ENCODE measurements at places on chromosomes 2 and 18.
A peak's percentile ranks its signal among the peaks of the same experiment; 100 is the strongest.

DNA sequence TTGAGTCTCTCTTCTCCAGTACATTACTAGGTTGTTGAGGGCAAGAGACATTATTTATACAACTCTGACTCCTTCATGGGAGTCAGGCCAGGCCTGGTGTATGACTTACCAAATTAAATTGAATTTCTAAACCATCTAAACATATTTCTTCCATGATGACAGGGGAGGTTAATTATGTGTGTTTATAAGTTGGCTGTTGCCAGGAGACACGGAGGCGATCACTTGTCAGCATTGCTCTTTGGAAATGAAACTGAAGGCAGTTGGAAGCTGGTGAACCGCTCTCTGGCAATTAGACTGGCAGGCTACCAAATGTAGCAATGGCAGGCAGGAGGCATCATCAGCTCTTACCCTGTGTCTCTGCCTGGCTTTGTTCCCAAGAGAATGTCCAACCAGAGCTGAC is 241.4 kb downstream of the KCNS3 start:
- DNase-seq, result no peak

- no peak for DNase-seq
These were observed 28.6 kb upstream of the IHH start for GRCh38 chr2:219089330-219089729.

DNA sequence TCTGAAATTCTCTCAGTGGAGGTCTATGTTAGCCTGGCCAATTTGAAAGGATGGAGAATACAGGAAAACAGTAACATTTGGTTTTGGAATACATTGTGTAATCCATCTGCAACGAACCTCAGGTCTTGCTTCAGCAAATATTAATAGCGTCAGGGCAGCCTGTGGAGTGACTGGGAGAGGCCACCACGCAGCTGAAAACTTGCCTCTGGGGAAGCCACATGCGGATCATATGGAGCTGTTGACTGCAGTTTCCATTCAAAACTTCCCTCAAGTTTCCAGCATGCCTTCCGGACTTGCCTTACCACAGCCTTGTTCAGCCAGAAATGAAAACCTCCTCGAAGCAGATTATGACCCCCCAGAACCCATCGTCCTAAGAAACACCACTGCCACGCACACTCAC is 25.7 kb downstream of the BCL11A start:
- DNase-seq, result no peak

- no peak for DNase-seq
These were observed 42.9 kb downstream of the DYSF start for GRCh38 chr2:71496156-71496770.

GRCh38 chr2:15780912-15781574 is 159.3 kb upstream of the MYCN start:
- no peak for DNase-seq

- DNase-seq, result no peak
These were observed 612.7 kb upstream of the GCFC2 start for GRCh38 chr2:76323381-76323780.

DNA sequence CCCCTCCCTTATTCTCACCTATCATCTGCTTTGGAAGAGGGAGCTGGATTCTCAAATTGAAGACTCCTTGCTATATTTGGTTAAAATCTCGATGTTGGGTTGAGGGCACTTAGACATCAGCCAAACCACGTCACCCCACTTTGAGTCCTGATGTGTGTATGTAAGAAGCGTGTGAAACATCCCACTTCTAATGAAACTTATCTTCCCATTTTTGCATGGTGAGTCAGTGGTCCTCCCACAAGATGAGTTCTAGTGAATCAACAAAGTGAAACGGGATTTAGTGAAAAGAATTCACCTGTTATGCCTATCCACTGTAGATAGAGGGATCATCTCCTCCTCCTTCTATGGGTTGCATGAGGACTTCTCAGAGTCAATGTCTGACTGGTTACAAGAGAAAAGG is 51.4 kb upstream of the SPRED2 start:
- no peak for DNase-seq

- no peak for DNase-seq
These were observed 28.0 kb downstream of the PCARE start for GRCh38 chr2:29046321-29046720.

GRCh38 chr2:101486258-101486701 is 11.4 kb upstream of the RFX8 start:
- DNase-seq, result no peak

DNA sequence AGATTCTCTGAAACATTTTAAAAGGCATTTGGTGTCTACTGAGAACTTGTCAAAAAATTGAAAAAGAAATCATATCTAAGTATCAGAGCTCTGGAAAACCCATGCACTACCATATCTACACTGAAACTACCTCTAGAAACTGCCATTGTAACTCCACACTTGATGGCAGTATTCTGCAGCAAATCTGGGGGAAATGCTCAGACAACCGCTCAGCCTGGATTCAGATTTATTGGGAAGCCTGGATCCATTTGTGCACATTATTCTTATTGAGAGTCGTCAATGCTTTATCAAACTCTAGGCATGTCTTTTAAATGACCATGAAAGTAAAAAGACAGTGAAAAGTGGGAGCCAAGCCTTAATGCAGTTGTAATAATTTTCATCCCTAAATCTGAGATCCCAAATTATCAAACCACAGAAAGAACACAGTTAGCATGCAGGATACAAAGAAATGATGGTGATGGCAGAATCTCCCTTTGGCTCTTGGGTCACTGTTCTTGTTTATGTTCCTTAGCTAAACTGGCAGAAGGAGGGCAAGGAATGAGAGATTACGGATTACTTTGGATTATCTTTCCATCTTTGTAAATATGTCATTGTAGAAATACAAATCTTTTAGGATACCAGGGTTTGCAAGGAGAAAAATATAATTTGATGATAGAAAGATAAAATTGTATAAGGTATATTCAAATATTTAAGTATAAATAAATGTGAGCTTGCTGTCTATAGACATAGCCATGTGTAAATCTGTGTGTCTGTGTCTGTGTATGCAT is 512.1 kb upstream of the SYT4 start:
- DNase-seq, result peak; percentile 38

DNA sequence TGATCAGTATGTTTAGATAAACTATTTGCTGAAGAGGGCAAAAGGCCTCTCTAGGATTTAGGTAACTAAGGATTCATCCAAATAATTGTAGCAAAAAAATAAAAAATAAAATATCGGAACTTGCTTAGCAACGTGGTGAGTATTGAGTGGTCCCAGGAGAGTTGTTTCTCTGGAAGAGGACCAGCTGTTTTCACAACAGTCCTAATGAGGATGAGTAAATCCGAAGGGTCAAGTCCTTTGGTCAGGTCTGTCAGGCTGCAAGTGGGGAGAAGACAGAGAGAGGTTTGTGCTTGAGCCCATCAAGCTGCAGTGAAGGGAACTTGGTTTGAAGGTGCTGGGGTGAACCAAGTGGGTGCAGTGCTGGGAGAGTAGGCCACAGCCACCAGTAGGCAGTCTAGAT is 539.2 kb downstream of the SLC4A3 start:
- no peak for DNase-seq

DNA sequence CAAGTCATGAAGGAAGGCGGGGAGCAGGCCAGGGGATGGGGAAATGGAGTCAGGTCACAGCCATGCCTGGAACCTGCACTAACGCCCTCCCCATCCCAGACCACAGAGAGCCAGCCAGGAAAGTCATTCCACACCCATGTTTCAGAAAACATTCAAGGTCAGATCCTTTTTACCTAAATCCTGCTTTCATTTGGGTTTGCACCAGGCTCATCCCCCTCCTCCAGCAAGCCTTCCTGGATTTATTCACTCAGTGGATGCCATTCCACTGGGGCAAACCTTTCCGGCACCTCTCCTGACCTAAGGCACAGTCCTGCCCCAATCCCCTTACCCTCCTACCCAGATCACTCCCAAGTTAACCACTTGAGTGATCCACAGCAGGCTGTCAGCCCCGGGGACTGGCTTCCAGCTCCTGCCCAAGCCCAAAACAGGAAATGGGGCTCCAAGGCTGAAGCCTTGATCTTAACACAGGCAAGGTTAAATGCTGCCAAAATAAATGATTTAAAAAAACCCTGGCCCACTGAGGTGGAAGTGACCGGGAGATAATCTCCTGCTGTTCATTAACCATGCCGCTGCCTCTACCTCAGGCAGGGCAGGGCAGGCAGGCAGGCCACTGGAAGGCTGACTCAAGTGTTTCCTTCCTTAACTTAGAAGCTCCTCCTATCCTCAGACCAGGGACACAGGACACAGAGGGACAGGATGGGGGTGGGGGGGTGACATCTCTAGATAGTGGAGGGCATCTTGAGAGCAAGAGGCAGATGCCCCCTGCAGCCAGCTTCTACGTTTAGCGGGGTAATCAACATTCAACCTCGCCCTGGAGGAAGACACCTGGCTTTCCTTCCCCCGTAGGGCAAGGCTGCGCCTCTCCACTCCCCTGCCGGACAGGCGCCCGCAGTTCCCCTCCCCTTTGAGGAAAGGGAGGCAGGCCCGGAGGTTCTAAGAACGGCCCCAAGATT is 1.4 kb downstream of the RAB11FIP5 start:
- DNase-seq, result no peak

- no peak for DNase-seq
These were observed 535.9 kb downstream of the TRIB2 start for GRCh38 chr2:13252615-13253014.

GRCh38 chr2:143489145-143489544 is 359.9 kb downstream of the ARHGAP15 start:
- no peak for DNase-seq

Data from pons (tissue), 1 donor.